PC-9 (cell line): ENCODE measurements at places on chromosomes 6 and 20. TPM values are rescaled to one million over a fixed set of nuclear protein-coding genes. Genes with fewer than 3 reads are reported as not detected.

Gene EDN1
- total RNA-seq: 3.3 and 5.9 TPM in 2 replicates

- no peaks in the 10 kb centered on the region for H3K36me3 ChIP-seq
- no peak overlapping the region for H3K4me3 ChIP-seq
- H3K4me1 ChIP-seq: peaks cover 28% of the 10 kb centered on the region
- H3K27ac ChIP-seq: peak overlapping the region; percentile 91
- H3K27me3 ChIP-seq: no peaks in the 10 kb centered on the region
These were observed 172.7 kb upstream of the MARCKS start for GRCh38 chr6:113684382-113684901.

GRCh38 chr20:58755062-58755697 lies 62.6 kb downstream of the NPEPL1 start:
- H3K4me1 ChIP-seq: no peaks in the 10 kb centered on the region
- no peak overlapping the region for H3K4me3 ChIP-seq
- no peak for DNase-seq
- H3K27ac ChIP-seq: no peak overlapping the region
- no peaks in the 10 kb centered on the region for H3K36me3 ChIP-seq

Gene CCR6
- not detected in 2 replicates for total RNA-seq

Gene TSBP1
- total RNA-seq: not detected in 2 replicates

- H3K27ac ChIP-seq: no peak overlapping the region
- no peak for DNase-seq
- H3K36me3 ChIP-seq: no peaks in the 10 kb centered on the region
- peaks cover 96% of the 10 kb centered on the region for H3K27me3 ChIP-seq
- no peaks in the 10 kb centered on the region for H3K4me1 ChIP-seq
These were observed 50.7 kb upstream of the BHLHE23 start for GRCh38 chr20:63057171-63058117.

- H3K27me3 ChIP-seq: no peaks in the 10 kb centered on the region
- H3K27ac ChIP-seq: no peak overlapping the region
- H3K4me1 ChIP-seq: peaks cover 25% of the 10 kb centered on the region
- peak overlapping the region; percentile 55 for H3K4me3 ChIP-seq
- no peak for DNase-seq
- 0 out of 2 replicates have a peak, but pooled peaks cover 9% of the 10 kb centered on the region for H3K36me3 ChIP-seq
These were observed 36.8 kb downstream of the GNAS start for GRCh38 chr20:58889334-58889760.

Gene CST4
- 0.78 TPM in 1 of 2 replicates, not detected in the other for total RNA-seq

GRCh38 chr20:46191611-46192010 lies 73.5 kb downstream of the CD40 start:
- H3K27ac ChIP-seq: no peak overlapping the region
- no peak overlapping the region for H3K4me3 ChIP-seq
- no peaks in the 10 kb centered on the region for H3K4me1 ChIP-seq
- peaks cover 87% of the 10 kb centered on the region for H3K27me3 ChIP-seq
- H3K36me3 ChIP-seq: no peaks in the 10 kb centered on the region
- DNase-seq: no peak

DNA sequence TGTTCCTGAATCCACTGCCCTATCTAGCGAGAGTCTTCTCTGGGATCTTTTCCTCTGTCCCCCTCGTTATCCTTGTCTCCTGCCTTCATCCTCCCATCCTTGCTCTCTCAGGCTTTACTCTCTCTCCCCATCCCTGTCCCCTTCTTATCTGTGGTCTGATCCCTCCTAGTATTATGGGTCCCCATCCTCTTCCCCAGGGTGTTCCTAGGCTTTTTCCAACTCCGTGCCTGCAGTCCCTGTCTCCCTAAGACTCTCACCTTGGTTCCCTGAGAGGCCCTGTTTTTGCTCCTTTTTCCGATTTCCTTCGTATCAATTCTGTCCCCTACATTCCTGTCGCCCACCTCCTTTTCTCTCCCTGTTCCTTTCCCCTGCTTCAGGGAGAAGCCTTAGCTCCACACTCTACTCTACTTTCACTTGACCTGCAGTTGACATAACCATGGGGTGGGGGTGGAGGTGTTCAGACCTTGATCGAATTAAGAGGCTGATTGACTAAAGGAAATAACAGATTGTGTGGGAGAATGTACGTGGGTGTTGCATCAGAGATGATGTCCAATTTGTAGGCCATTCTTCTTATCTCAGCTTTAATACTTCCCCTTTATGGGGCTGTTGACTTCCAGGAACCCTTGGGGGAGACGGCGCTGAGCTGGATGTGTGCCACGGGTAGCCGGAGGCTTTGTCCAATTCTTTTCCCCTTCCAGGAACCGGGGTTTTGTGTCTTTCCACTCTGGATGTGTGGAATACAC lies 905 bp downstream of the PPARD start:
- no peaks in the 10 kb centered on the region for H3K36me3 ChIP-seq
- H3K27ac ChIP-seq: peak overlapping the region; percentile 95
- peak overlapping the region; percentile 77 for H3K4me3 ChIP-seq
- no peaks in the 10 kb centered on the region for H3K27me3 ChIP-seq
- peaks cover 25% of the 10 kb centered on the region for H3K4me1 ChIP-seq
- no peak for DNase-seq

Gene ELMO2
- 29.4 and 32.1 TPM in 2 replicates for total RNA-seq

GRCh38 chr6:31742894-31743293 lies 3.1 kb downstream of the MSH5 start:
- H3K4me1 ChIP-seq: peaks cover 37% of the 10 kb centered on the region
- no peak for DNase-seq
- H3K4me3 ChIP-seq: no peak overlapping the region
- peaks cover 12% of the 10 kb centered on the region; the same call in 1 of the 2 replicates for H3K36me3 ChIP-seq
- H3K27ac ChIP-seq: no peak overlapping the region

Gene SGK1
- 11.3 and 13.5 TPM in 2 replicates for total RNA-seq
